ENCODE measurements at places on chromosomes 3 and 15. TPM values are rescaled to one million over a fixed set of nuclear protein-coding genes. Genes with fewer than 3 reads are reported as not detected.

ULK4 gene
- 3.4 TPM for total RNA-seq

CELF6 gene
- total RNA-seq: not detected

RTP4 gene
- 0.40 TPM for total RNA-seq

TMEM207 gene
- not detected for total RNA-seq

B2M gene
- total RNA-seq: 1,011 TPM

UPK1B gene
- total RNA-seq: 56.4 TPM
